ENCODE measurements at places on chromosomes 12 and 14.

GRCh38 chr12:64534672-64535199, 75.6 kb upstream of the RASSF3 start:
- DNase-seq, result no peak

DNA sequence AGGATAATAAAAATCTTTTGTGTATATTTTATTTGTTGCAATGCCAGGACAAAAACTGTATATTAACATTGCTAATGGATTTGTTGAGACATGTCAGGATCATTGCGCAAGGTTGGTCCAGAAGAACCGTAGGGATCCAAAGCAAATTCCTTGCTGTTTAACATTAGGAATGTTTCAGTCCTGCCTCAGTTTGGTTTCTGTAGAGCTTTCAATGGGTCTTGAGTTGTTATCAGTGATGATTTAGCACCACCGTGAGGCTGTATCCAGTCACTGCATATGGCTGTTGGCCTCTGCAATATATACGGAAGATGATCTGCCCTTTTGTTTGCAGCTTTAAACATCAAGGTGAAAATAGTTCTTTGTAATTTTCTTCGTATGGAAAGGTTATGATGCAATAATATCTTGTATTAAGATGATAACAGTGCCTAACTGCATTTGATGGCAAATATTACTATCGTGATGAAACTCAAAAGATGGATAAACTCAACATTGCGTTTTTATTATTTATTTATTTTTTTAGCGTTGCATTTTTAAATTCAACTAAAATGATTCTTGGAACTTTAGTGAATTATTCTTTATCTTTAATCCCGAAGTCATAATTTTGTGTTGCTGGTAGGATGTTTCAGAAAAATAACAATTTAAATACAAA, 231.2 kb downstream of the AKAP6 start:
- peak; percentile 87 for DNase-seq

DNA sequence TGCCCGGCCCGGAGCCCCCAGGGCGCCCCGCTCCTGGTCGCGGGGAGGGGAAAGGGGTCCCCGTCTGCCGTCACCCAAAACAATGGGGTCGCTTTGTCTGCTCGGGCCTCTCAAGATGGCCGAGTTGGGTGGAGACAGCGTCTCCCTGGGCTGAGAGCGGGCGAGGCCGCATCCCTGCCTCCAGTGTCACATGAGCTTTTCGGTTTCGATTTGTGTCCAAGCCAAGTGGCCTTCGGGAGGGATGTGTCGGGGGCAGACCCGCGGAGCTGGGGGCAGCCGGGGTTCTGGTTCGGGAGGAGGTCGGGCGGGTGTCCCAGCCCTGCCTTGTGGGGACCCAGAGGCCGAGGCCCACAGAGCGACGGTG, 790 bp downstream of the DYNC1H1 start:
- peak; percentile 54 for DNase-seq

DNA sequence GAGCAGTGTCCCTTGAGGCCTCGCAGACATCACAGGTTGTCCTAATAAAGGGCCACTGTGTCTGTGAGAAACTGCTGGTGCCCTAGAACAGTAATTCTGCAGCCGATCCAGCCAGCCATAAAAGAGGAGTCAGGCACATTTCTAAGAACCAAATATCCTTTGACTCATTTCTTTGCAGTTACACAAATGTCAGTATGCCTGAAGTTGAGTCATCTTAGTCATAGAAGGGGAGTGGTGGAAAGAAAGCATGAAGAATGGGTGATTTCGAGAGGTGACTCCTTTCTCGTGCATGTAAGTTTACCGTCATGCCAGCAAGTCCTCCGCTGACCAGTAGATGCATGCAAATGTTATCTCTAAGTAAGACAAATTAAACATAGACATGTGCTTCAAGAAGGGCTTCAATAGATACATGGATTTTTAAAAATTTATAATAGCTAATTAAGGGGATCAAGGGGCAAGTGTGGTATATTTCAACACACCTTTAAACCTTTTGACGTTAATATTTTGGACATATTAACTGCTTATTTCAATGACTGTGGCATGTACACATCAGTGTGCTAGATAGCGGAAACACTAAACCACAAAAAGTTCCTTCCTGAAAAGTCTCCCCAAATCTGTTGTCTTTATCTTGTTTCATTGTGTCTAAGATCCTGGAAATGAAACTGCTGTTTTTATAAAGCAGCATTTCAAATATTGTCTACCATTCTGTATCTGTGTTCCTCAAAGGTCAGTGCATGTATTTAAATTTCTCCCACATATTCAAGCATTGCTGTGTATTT, 497.4 kb downstream of the NPAS3 start:
- no peak for DNase-seq

DNA sequence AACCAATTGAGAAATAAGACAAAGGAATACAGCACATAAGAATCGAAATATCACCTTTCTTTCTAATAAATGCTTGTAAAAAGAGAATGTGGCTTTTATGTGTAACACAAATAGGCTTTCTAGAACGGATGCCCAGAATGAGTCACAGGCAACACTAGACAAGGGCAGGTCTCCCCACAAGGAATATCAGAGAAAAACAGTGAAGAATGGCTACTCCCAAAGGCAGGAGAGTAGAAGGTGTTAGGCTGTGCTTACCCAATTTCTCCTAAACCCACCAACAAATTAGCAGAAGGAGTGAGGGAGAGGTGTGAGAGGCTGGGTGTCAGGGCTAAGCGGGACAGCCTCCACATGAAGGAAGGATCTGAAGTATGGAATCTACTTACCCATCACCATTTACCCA, 55.2 kb downstream of the GALNT4 start:
- no peak for DNase-seq

- DNase-seq, result no peak
Measured at GRCh38 chr14:58747181-58747580, 109.4 kb downstream of the DACT1 start.

GRCh38 chr14:53304726-53305381, 151.7 kb upstream of the DDHD1 start:
- DNase-seq, result no peak

- DNase-seq, result no peak
Measured at GRCh38 chr14:95850429-95850828, 26.2 kb upstream of the TUNAR start.

DNA sequence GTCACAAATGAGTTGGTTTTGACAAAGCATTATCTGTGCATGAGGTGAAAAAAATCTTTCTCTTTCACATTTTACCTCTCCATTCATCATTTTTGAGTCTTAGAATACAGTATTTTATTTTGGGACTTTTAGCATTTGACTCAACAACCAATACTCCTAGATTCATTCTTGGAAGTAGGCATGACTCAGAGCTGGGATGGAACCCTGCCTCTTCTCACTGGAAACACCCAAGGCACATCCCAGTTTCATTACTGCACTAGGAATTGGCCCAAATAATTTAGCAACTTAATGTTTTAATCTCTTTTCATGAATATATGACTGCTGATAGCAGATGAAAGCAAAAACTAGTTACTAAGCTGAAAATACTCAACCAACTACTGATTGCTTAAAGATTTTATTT, 3.3 kb upstream of the PDZRN4 start:
- no peak for DNase-seq

DNA sequence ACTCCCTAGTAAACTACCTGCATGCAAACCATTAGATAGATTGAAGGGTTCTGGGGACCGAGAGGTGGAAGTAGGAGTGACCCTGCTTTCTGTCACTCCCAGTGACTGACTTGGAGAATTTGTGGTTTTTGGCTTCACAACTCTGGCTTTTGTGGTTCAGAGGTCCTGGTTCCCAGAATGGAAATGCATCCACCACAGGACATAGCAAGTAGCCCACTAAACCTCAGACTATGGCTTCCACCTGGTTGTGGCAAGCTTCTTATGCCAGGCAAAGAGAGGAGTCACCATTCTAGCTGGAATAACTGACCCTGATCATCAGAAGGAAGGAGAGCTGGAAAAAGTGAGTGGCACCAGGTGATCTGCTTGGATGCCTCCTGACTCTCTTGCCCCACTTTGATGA, 162.4 kb upstream of the TMEM260 start:
- no peak for DNase-seq

GRCh38 chr12:111283966-111284365, 84.9 kb downstream of the PHETA1 start:
- no peak for DNase-seq

DNA sequence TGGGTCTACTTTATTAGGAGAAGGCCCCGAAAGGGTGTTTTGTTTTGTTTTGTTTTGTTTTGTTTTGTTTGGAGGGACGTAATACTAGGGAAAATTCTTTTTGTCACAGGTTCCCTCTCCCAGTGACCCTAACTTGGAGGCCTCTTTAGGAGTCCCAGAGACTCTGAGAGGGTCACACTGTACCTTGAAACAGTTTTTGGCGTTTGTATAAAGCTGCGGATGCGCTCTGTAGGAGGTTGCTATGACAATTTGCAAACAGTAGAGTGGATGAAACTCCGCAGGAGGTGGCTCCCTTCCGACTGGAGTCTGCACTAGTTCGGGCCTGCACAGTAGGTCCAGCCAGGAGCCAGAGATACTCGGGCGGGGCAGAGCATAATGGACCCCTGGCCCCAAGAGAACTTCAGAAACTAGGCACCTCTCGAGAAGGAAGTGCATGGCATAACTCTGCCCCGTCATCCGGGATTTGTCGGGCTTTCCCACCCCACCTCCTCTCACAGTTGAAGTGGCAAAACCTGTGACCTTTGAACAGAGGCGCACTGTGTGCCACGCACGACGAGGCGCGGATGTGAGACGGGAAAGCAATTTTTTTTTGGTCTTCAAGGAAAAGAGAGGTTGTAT, 1.3 kb upstream of the DYRK2 start:
- DNase-seq, result no peak

DNA sequence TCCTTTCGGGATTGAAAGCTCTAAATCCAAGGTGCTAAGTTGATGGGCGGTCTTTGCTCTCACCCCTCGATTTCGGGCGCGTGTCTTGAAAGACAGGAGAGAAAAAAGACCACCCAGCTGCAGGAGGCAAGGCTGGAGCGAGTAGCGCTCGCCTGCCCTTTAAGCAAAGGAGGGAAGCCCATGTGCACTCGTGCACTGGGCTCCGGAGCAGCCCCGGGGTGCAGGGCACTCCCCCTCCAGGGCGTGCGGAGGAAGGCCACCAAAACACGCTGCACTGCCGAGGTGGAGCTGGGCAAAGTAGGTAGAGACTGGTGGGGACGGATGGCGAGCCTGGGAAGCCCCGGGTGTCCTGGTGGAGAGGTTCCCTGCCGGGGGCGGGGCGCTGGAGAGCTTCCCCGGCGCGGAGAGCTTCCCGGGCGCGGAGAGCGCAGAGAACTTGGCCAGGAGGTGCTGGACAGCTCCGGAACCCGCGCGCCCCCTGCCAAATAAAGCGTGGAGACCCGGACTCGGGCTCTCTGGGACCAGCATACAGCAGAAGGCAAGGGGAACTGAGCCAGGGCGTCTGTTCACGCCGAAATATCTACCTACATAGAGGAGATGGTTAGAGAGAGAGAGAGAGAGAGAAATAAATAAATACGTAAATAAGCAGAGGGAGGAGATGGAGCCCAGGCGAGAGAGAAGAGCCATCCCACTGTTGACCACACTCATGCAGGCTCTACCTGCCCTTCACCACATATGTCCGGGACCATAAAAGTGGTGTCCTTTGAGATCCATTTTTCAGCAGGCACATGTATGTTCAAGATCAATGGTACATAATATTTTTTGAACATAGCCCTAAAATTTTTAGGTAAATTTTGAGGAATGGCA, 662 bp upstream of the NELL2 start:
- peak; percentile 44 for DNase-seq

DNA sequence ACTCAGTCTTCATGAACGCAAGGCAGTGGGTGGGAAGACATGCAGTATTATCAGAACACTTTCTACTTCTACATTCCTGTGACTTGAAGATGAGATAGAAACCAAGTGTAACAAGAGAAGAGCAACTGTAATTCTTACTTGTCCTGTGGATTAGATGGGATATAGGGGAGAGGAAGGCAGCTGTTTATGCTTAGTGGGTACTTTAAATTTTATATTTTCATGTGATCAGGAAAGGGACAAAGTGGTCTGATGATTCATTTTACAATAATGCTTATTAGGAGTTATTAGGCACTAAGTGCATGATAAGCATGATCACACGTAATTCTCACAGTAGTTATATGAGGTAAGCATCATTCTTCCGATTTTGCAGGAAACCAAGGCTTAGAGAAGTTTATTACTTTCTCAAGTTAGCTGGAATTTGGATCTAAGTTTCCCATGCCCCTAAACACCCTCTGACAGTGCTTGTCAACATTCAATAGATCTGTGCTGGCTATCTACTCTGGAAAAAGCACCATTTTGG, 52.7 kb downstream of the PTGER2 start:
- DNase-seq, result no peak

DNA sequence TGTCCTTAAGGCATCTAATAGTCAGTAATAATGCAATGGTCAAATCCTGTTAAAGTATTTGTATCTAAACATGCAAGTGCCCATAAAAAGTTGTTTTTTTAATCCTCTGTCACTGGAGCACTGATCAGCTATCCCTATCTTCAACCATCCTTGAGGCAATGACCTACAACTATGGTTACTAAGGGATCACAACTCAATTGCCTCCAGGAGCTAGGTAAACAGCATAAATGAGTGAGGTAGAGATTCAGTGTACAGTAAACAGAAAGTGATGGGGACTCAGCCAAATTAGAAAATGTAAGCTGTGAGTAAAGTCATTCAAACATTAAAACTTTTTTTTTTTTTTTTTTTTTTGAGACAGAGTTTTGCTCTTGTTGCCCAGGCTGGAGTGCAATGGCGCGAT, 18.6 kb downstream of the SPPL3 start:
- DNase-seq, result no peak

GRCh38 chr12:129776977-129777667, 126.7 kb downstream of the TMEM132D start:
- no peak for DNase-seq

Data from NCI-H2171 treated with DMSO at 0.1 percent for 48 hours (cell line).